ENCODE measurements at places on chromosomes 2 and 18.

DNA sequence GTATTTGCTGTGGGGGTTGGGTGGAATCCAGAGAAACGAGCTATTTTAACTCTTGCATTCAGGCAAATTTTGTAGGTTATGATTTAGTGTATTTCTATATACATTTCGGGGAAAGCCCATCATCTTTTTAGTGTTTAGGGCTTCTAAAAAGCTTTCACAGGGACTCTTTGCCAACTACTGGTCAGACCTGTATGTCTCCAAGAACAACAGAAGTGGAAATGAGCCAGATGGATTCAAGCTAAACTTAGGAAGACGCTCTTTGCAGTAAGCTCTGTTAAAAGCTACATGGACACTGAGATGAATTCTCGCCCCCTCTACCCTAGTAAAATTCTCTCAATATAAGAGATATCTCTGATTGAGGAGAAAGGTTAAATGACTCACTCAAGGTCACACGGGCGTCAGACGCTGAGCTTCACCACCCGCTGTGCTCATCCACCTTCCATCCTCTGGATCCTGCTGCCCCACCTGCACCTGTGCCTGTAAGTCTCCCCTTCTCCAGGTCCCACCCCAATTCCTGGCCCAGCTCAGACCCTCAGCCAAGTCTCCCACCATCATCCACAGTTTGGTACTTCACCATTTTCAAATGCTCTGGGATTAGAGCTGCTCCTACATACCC is 85.6 kb downstream of the MARCHF4 start:
- no peak for DNase-seq

DNA sequence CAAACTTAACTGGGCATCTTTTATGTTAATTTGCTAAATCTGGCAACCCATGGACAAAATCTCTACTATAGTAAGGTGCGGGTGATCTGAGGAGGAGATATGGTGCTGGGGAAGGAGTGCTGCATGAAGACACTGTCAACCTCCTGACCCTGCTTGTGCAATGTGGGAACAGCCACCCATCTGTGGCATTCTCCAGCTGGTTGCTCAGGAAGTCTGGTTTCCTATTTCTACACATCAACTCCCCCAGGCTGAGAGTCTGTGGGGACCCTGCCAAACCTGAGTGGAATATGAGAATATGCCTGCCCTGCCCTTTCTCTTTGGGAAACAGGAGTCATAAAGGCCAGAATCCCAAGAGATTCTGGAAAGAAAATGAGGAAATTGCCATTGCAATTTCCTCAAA is 60.1 kb upstream of the PAX3 start:
- no peak for DNase-seq

- DNase-seq = no peak
These were observed 37.3 kb upstream of the B3GNT2 start for GRCh38 chr2:62158444-62159121.

DNA sequence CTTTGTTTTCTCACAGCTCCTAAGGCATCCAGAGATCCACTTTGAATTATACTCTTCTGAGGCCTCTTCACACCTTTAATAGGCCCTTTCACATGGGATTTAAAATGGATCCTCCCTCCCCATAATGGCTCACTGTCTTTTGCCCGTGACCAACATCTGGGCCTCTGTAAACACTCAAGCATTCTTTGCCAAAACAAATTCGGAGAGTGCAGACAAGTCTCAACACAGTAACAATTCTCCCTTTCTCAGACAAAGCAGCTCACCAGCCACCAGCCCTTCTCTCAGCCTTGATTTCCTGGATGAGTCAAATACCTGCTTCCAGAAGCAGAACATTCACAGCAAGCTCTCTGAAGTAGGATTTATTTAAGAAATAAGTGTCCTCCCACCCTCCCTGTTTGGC is 14.0 kb upstream of the IMP4 start:
- no peak for DNase-seq

DNA sequence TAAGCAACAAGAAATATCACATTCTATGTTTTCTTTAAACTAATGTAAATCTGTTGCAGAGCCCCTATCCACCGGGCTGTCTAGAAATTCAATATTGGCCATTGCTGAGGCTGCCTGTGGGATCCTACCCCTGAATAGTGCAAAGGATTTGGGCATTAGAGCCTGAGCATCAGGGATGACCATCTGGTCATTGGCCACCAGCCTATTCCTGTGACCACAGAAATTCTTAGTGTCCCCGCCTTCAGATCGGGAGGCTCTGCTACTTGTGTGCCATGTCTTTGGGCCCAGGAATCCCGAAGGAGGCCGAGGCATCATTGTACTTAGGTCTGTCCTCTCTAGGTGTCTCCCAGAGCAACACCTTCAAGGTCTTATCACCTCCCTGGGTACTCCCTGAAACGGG is 73.8 kb downstream of the HRH4 start:
- DNase-seq = no peak

DNA sequence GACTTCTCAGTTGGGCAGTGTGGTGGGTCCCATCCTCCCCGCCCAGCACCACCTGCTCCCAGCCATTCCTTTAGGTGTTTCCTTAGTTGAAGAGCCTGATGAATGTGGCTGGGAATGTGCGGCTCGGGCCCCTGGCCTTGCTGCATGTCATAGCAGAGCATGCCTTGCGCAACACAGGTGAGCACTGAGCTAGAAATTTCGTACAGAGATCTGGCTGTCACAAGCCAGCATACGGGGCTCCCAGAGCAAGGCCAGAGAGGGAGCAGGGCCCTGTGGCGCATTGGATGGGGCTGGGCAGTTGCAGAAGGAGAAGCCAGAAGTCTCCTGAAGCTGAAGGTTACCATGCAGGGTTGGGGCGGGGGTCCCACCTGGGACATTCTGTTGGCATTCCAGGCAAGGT is 129.7 kb downstream of the WDSUB1 start:
- no peak for DNase-seq

- DNase-seq = no peak
These were observed 49.0 kb downstream of the ZDBF2 start for GRCh38 chr2:206323486-206323885.
